Stimulated activated CD4-positive, alpha-beta T cell treated with anti-CD3 and anti-CD28 coated beads, Interleukin-2, amount 100 ng/mL, for 48 hours (primary cell): ENCODE measurements at places on chromosomes 5 and 9.

DNA sequence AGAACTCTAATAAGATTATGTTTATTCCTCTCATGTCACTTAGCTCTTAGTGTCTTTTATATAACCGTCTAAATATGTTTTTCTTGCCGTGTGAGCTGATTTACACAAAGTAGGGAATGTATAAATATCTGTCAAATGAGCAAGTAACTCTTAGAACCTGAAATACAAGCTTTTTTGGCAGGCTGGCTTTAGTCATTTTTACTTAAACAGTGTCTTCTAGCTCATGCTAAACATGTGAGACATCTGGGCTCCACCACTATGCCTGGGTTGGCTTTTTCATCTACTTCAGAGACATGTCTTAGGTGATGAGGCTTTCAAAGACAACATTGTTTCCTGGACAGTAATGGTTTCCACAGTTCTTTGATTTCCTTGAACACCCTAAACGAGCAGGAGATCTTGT, 137.2 kb upstream of the ZNF608 start:
- no peak for DNase-seq

DNA sequence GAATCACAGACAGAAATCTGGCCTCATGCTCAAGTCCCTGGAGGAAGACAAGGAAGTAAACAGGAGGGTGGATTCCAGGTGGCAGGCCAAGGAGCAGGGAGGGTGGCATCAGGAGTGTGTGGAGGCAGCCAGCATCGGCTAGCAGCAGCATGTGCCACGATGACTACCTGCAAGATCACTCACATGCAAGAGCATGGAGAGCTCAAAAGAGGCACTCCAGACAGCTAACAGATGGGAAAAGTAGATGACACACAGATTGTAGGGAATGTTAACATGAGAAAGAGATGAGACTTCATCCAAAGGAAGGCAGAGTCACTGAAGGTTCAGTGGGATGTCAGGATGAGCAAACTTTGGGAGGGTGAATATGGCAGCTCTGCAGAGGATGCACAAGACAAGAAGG, 104.3 kb downstream of the SEMA5A start:
- DNase-seq: no peak

DNA sequence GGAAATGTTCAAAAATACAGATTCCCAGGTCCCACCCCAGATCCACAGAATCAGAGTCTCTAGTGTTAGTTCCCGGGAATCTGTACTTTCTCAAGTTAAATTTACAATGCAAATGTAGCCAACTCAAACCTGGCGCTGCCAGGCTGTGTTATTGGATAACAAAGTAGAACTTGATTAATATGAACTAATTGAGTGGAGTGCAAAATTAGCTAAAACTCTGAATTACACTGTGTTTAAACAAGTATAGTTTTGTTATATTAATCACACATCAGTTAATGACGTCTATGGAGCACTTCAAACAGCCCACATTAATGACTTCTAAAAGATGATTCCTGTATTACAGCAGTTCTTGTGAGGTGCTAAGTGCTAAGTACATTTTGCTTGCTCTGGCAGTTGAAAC, 32.4 kb upstream of the CYFIP2 start:
- DNase-seq: no peak

GRCh38 chr5:125198270-125198974, 452.0 kb upstream of the ZNF608 start:
- no peak for DNase-seq

DNA sequence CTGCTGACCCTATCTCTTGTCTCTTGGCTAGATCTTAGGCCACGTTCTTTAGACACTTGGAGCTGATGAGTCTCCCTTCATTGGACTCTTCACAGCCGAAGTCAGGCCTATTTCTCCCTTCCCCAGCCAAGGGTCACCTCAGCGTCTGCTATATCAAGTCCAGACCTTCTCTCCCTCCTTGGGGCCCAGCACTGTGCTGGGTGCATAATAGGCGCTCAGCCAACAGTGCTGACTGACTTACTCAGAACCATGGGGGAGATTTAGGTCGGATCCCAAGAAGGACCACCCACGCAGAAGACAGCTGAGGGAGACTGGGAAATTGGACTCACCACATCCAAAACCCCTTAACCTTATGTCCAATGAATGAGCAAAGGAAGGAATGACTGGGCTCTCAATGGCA, 5.6 kb upstream of the AMBP start:
- DNase-seq: no peak
